ENCODE measurements at places on chromosomes 6 and 20.

GRCh38 chr20:24653306-24653705 is 183.9 kb downstream of the SYNDIG1 start:
- no peak for DNase-seq

- DNase-seq, result no peak
Observed at GRCh38 chr20:43533060-43533459, 25.6 kb downstream of the L3MBTL1 start.

DNA sequence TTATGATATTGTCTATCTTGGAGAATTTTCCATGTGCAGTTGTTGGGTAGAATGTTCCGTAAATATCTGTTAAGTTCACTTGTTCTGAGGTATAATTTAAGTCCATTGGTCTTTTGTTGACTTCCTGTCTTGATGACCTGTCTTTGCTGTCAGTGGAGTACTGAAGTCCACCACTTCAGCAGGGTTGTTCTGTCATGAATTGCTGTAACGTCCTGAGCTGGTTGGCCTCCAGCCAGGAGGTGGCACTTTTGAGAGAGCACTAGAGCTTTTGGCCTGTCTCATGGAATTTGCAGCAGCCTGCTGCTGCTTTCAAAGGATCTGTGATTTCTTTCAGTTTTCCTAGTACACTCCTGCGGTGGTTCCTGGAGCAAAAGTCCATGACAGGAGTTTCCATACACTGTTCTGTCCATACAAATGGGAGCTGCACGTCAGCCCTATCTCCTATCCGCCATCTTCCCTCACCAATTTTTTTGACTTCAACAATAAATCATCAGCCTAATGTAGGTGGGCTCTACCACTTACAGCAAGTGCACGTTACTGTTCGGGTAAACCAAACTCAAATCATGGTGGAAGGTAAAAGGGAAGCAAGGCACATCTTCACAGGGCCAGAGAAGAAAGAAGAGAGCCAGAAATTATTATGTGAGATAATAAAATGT is 46.9 kb upstream of the TRERF1 start:
- no peak for DNase-seq

GRCh38 chr20:62622877-62623487 is 19.3 kb upstream of the SLCO4A1 start:
- DNase-seq, result no peak

DNA sequence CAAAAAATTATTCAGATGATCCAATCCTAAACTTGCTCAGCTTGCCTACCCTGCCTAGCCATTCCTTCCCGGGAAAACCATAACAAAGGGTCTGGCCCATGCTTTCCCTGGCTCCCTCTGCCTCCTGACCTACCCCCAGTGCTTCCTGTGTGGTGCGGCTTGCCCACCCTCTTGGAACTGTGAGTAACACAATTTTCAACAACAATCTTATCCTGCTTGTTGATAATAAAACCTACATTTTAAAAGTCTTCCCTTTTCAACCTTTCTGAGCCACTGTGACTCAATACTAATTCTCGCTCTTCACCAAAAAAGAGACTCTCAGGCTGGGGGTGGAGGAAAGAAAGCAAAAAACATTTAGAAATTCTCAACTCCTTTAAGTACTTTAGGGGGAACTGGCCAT is 18.0 kb downstream of the EXOC2 start:
- no peak for DNase-seq
